ENCODE measurements at places on chromosomes 4 and X.

DNA sequence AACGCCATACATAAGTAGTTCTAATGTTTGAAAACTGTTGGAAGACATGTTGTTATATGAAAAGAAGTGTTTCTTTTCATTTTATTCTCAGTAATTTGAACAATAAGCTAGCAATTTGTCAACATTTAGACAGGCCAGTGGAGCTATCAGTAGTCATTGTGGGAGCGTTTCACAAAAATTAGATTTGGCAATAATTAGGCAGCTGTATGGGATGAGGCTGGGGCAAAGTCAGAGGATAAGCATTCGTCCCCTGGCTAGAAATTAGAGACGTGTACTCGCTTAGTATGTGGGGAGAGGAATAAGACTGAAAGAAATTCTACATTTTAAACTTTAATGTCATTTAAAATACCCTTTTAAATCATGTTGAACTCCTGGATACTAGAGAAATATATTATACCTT is 70.6 kb downstream of the TMEM144 start:
- DNase-seq = no peak

GRCh38 chr4:7860600-7861163 is 79.0 kb downstream of the AFAP1 start:
- DNase-seq = peak; percentile 26

DNA sequence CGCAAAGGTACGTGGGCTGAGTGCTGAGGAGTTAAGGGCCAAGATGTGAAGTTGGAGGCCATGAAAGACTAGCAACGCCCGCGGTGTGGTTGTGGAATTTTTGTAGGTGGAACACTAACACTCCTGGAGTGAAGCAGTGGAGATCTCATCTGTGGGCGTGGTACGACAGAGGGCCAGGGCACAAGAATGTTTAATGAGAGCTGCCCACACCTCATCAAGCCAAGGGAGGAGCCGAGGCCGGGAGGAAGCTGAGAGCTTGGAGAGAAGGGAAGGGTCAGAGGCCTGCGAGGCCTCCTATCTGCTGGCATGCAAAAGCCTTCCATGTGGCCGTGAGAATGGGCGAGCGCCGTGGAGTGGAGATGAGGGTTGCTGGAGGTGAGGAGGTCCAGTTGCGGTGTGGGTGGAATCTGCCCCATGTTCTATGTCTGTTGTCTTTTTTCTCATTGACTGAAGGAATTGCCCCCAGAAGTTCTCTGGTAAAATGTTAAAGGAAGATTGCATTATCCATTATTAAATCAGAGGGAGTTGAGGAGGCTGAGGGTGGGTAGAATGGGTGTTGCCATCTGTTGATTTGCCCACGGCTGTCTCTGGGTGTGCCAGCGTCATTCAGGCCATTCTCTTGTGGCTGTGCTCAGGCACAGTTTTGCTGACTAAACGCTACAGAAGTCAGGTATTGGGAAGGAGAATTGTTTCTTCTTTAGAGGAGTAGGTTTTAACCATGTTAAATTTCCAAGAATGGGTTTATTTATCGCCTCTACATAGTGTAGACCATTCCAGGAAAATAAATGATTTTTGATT is 19.8 kb downstream of the SNX25 start:
- DNase-seq = no peak

DNA sequence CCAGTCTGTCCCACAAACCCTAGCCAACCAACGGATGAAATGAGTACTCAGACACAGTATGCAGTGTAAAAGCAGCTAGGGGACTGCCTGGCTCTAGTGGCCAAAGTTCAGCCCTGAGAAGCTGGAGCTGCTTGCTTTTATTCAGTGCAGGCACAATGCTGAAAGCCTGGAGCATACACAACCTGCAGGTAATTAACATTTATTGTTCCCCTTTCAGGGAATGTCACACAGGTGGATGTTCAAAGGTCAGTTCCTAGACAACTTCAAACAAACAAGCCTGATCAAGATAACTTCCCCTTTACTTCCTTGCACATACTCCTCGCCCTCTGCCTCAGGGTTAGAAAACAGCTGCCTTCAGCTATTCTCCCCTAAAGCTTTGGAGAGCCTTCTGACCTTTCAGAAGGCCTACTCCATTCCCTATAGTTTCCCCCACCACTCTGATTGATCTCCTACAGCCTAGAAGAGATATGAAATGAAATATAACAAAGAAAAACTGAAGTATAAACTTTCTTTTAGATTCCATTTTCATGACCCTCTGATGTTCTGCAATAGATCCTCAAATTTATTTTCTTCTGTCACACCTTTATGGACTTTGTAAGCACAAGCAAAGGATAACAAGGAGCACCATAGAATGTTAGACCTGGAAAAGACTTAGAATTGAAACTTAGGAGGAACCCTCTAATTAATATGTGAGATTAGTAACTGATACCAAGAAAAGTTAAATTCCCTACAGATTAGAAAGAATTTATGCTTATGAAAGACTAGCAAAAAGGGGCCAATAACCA is 6.8 kb upstream of the DCAF8L1 start:
- no peak for DNase-seq

GRCh38 chrX:154437971-154438893 is 1.3 kb downstream of the GDI1 start:
- DNase-seq = no peak

GRCh38 chr4:6271701-6272465 is 2.2 kb downstream of the WFS1 start:
- DNase-seq = no peak

DNA sequence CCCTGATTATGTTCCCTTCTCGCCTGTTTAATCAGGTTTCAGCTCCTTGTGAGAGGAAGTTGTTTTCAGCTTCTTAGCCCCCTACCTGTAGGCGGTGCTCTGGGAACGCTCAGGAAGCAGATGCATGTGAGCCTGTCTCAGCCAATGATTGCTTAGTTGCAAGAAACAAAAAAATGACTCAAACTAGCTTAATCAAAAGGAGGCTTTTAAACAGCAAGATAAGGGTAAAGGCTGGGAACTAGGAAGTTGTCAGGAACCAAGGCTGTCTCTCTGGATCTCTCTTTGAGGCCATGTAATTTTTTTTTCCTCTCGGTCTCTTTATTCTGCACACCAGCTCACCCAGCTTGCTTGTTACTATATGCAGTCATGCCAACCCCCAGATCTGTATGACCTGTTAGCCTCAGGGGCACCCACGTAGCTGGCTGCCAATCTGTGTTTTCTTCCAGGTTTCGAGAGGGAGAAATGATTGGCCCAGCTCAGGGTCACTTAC is 109.1 kb downstream of the PTTG2 start:
- no peak for DNase-seq

GRCh38 chrX:99394456-99394855 is 1015.6 kb downstream of the PCDH19 start:
- no peak for DNase-seq
